ENCODE measurements at places on chromosomes 3 and 15.

GRCh38 chr3:195046441-195046840 lies 224.5 kb downstream of the XXYLT1 start:
- no peak for DNase-seq

- no peak for DNase-seq
Observed at GRCh38 chr15:26844901-26845300, 22.0 kb upstream of the GABRA5 start.

GRCh38 chr3:13292375-13292774 lies 127.7 kb downstream of the NUP210 start:
- no peak for DNase-seq

DNA sequence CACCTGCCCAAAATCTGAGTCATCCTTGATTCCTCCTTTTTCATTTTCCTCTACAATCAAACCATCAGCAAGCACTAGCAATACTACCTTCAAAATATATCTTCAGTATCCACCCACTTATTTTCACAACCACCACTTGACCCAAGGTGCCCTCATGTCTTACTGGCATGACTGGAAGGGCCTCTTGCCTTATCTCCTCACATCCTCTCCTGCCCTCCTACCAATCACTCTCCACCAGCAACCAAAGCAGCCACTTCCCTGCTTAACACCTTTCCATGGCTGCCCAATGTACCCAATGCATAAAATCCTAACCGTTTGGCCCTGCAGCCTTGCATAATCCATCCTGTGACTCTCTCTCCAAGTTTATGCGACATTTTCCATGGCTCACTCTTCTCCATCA lies 76.0 kb downstream of the MTHFS start:
- DNase-seq, result no peak

Data from HL-60 (cell line).